Activated CD4-positive, alpha-beta T cell treated with anti-CD3 and anti-CD28 coated beads, Interleukin-2, amount 50 U/mL, for 48 hours (primary cell): ENCODE measurements at places on chromosomes 1 and 21.

- no peak for DNase-seq
These were observed 18.7 kb downstream of the RIPK4 start for GRCh38 chr21:41747943-41748738.

GRCh38 chr1:157369808-157370521 is 182.3 kb downstream of the FCRL5 start:
- peak; percentile 40 for DNase-seq

DNA sequence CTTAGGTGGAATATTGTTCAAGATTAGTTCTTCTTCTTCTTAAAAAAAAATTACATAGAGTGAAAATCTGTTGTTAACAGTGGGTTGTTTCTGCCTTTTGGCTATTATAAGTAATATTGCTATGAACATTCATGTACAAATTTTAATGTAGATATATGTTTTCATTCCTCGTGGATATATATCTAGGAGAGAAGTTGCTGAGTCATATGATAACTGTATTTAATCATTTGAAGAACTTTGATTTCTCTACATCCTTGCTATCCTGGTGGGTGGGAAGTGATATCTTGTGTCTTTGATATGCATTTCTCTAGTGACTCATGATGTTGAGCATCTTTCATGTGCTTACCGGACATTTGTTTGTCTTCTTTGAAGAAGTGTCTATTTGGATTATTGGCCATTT is 29.9 kb downstream of the MAST2 start:
- no peak for DNase-seq

- no peak for DNase-seq
These were observed 842.2 kb downstream of the USP25 start for GRCh38 chr21:16572032-16572431.

DNA sequence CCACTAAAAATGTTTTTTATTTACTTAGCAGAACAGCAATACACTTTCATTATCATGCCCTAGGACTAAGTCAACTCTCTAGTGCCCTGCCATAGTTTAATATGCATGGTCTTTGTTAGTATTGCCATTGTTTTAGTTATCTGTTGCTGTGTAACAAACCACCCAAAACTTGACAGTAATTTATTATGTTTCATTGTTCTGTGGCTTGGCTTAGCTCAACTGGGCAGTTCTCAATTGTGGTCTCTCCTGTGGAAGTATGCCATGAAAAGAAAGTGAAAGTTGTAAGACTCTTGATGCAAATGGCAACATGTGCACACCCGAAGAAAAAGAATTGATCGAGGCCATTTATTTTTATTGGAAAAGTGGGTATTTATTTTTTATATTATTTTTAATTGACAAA is 206.3 kb upstream of the KCTD3 start:
- DNase-seq, result no peak

DNA sequence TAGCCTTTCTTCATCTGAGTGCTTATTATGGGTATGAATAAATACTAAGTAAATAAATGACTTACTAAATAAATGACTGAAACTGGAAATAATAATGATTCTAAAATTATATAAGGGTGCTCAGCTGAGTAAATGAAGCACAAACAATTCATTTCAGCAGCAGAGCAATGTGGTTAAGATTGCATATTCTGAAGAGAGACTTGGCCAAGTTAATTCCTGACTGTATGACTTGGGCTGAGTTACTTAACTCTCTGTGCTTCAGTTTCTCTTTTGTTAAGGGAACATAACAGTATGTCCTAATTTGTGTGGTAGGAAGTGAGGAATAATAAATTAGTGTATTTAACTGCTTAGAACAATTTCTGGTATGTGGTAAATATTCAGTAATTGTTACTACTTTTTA is 19.1 kb downstream of the AGL start:
- no peak for DNase-seq
